CMK (cell line): ENCODE measurements at places on chromosomes 2 and 18.

DNA sequence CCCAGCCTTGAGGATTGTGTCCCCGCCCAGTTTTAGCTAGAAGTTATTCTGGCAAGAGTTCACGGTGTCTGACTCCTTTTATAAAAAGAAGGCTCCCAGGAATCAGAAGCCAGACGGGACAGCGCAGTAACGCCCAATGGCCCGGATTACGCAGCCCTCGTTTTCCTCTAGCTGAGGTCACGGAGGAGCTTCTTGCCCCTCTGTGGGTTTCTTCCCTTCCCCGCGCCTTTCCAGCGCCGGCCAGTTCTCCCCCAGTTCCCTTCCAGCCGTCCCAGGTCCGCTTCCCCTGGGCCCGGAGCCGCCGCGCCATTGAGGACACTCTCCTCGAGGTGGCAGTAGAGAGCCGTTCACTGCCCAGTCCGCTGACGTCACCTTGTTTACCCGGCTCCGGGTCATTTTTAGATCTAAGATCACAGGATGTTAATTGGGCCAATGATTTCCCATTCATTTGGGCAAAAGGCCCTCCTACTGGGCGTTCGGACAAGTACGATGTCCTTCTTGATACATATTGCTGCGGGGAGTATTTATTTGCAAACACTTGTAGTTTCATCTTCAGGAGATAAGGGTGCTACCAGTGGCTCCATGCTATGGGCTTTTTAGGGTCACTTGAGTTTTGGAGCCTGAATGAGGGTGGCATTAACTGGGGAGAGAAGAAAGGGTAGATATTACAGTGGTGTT, 81.5 kb upstream of the PPM1B start:
- DNase-seq, result peak; percentile 49

GRCh38 chr2:85175369-85176299, 42.4 kb downstream of the TCF7L1 start:
- DNase-seq, result no peak

DNA sequence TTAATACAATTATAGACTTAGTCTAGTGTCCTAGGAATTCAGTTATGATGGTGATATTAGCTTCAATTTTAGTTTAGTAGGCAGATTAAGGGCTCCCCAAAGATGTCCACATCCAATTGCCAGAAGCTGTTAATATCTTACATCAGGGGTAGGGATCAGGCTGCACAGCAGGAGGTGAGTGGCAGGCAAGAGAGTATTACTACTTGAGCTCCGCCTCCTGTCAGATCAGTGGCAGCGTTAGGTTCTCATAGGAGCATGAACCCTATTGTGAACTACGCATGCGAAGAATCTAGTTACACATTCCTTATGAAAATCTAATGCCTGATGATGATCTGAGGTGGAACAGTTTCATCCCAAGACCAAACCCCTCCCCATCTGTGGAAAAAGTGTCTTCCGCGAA, 54.9 kb downstream of the NYAP2 start:
- DNase-seq, result no peak

- DNase-seq, result no peak
Measured at GRCh38 chr2:69624131-69624530, 19.4 kb downstream of the AAK1 start.

- DNase-seq, result no peak
Measured at GRCh38 chr2:21010813-21011439, 32.9 kb downstream of the APOB start.

GRCh38 chr2:180933332-180933731, 47.1 kb upstream of the UBE2E3 start:
- DNase-seq, result no peak

- peak; percentile 85 for DNase-seq
Measured at GRCh38 chr2:239858179-239858578, 167.0 kb downstream of the NDUFA10 start.

GRCh38 chr2:10329880-10330699, 27.4 kb downstream of the HPCAL1 start:
- no peak for DNase-seq

- no peak for DNase-seq
Measured at GRCh38 chr2:133326652-133327397, 241.4 kb downstream of the NCKAP5 start.

GRCh38 chr18:21100146-21100545, 11.5 kb downstream of the ROCK1 start:
- DNase-seq, result no peak

- no peak for DNase-seq
Measured at GRCh38 chr2:3493615-3494007, 25.7 kb downstream of the ADI1 start.

DNA sequence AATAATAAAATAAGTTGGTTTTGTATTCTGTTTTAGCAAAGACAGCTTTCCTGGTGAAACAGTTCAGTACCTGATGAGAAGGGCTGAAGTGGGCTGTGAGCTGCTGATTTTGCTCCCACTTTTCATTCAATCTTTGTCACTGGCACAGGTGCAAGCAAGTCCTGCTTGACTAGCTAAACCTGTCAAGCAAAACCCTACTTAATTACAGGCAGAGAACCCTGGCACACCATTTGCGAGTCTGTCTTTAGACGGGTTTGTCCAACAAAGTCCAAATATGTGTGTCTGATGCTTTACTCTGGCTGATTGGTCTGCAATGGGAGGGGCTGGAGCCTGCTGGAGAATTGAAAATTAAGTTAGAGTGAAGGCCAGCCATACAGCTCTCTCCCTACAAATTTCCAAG, 267.2 kb downstream of the EPHA4 start:
- no peak for DNase-seq

GRCh38 chr18:48713309-48713708, 174.5 kb downstream of the CTIF start:
- DNase-seq, result no peak

- no peak for DNase-seq
Measured at GRCh38 chr2:152920846-152921245, 202.4 kb downstream of the ARL6IP6 start.

- no peak for DNase-seq
Measured at GRCh38 chr2:222752746-222753145, 81.3 kb downstream of the MOGAT1 start.

DNA sequence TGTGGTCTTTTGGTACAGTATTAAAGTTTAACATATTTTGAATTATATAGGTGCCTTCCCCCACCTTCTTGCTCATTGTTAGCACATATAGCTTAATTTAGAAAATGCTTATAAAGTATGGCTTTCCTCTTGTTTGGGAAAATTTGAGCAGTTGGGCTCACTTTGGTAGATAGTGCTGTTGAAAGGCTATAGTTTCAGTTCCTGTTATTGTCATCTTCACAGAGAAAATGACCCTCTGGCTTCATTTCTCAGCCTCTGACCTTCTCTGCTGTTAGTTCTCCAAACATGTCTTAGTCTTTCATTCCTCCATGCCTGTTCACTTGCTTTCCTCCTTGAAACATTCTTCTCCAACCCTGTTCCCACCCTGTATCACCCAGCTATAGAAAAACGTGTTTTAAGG, 200.6 kb downstream of the WDR7 start:
- no peak for DNase-seq

GRCh38 chr18:51235009-51235789, 37.7 kb upstream of the MEX3C start:
- no peak for DNase-seq

GRCh38 chr2:192126426-192126825, 68.3 kb downstream of the TMEFF2 start:
- DNase-seq, result no peak

DNA sequence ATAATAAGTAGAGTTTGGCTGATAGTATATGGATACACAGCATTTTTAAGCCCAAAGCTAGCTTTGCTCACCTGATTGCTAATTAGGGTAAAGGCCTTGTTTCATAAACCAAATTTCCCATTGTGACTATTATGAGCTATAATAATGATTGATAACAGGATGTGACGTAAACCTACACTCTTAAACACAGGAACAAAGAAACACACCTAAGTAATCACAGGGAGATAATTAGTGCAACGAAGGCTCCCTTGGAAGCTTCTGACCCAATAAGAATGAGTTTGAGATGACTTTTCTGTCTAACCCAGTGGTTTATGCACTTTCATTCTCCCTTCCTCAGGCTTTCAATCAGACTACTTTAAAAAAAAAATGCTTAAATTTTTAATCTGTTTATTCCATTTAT, 683.2 kb downstream of the SATB2 start:
- DNase-seq, result no peak

- DNase-seq, result no peak
Measured at GRCh38 chr2:197911667-197912066, 107.3 kb downstream of the PLCL1 start.

DNA sequence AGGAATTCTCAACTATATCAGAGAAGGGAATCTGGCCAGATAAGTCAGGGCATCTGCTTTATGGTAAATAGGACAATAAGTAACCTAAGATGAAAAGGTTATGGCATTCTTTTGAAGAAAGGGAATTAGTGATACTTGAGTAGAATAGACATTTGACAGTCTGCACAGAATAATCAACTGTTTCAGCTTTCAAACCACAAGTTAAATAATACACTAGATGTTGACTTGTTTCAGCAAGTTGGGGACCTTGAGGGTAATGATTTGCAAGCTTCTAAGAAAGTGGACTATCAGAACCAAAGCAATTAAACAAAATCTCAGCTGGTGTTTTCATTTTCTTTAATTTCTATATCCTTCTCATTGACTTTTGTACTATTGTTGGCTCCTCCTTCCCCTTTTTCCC, 54.5 kb downstream of the SLC39A10 start:
- DNase-seq, result no peak

- no peak for DNase-seq
Measured at GRCh38 chr2:177059293-177059692, 153.3 kb upstream of the HNRNPA3 start.

DNA sequence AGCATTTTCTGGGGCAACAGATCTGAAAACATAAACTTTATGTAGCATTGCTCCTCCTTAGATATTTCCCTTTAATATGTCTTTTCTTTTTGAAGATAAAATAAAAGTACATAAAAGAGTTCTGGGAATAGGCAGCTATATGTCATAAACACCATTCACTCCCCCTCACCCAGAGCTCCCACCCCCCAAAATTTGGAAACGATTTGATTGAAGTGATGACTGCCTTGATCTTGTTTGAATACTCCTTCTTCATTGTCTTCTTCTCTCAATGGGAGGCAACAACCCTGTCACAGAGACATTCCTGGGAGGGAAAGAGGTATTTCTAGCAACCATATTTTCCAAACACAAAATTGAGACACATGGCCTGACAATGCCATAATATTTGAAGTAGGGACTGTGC, 369.3 kb downstream of the ARHGAP15 start:
- no peak for DNase-seq

DNA sequence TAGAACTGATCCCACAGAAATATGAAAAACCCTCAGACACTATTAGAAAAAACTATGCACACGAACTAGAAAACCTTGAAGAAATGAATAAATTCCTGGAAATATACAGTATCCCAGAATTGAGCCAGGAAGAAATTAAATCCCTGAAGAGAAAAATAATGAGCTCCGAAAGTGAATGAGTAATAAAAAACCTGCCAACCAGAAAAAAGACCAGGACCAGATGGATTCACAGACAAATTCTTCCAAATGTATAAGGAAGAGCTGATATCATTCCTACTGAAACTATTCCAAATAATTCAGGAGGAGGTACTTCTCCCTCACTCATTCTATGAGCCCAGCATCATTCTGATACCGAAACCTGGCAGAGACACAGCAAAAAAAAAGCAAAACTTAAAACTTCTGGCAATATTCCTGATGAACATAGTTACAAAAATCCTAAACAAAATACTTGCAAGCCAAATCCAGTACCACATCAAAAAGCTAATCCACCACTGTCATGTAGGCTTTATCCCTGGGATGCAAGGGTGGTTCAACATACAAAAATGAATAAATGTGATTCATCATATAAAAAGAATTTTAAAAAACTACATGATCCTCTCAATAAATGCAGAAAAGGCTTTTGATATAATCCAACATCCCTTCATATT, 1397.6 kb upstream of the DDX18 start:
- no peak for DNase-seq

DNA sequence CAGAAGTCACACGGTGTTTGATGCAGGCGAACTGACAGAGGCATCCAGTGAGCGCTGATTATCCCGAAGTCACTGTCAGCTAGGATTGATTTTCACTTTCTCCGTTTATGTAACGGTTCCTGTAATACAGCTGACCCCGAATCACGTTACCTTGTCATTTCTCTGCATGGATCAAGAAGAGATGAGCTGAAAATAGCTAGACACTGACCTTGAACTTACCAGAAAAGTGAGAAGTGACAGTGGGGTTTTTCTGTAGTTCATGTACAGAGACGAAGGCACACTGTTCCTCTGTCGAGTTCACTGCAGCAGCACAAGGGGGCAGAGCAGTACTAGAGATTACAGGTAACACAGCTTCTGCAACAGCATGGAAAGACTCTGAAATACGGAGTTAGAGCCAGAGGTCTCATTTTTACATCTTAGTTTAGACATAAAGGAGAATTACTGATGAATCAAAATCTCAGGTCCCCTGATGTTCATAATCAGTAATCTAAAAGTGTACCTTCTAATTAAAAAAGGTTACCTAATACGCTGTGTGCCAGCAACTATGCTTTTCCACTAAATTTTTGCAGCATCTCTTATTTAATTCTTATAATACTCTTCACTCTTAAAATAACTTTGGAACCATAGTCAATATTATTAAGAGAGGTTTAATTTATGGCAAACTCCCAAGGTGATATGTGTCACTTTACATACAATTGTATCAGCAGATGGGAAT, 33.1 kb downstream of the ARHGAP15 start:
- DNase-seq, result no peak

- no peak for DNase-seq
Measured at GRCh38 chr2:72999729-73000725, 71.5 kb downstream of the SFXN5 start.

- DNase-seq, result peak; percentile 31
Measured at GRCh38 chr2:201858281-201859184, 52.2 kb downstream of the CDK15 start.

DNA sequence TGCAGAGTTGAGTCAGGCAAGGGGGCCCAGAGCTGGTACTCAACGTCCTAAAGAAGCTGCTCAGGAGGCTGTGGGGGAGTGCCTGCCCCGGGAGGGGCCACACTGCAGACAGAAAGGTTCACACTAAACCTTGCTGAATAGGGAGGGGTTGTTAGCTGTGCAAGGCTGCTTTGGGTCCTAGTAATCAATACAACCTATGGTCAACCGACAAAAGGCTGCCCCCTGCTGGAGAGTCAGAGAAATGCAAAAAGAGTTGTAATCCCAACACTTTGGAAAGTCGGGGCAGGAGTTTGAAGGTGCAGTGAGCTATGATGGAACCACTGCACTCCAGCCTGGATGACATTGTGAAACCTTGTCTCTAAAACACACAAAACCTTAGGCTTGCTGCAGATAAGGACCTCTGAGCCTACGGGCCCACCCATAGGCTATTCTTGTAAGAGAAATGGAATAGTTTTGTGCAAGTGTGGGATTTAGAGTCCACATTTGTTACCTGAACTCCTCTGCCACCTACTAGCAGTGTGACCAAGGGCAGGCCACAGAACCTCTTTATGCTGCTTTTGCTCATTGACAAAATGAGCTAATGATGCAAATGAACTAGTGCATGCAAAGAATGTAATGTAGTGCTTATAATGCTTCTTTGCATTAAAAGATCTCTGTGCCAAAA, 81.5 kb downstream of the PRPF40A start:
- peak; percentile 27 for DNase-seq
